ENCODE measurements at places on chromosomes 2 and 18.
A peak's percentile ranks its signal among the peaks of the same experiment; 100 is the strongest.

DNA sequence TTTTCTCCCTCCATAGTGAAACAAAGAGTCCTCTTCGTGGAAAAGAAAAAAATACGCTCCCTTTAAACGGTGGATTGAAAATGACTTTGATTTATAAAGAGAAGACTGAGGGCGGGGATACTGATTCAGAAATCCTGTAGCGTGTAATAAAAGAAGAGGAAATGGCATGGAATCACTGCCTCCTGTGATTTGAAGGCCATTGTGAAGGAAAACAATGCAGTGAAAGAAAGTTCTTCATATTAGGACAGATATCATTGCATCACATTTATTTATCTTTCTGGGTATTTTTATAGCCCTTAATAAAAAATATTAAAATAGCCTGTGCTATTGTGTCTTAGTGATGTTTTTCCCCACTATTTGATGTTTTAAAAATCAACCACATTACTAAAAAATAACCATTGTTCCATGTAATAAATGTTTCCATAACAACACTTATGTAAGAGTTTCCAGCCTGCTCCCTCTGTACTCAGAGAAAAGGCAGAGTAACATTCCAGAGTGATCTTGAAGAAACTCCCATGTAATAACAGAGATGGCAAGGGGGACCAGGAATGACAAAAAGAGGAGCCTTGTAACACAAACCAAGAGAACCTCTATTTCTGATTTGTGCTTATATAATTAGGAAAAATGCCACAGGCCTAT, 8.0 kb downstream of the MRPL33 start:
- no peak for DNase-seq

- DNase-seq: no peak
Observed at GRCh38 chr2:230721712-230722111, 9.1 kb downstream of the CAB39 start.

GRCh38 chr2:14540015-14540414, 92.5 kb upstream of the LRATD1 start:
- no peak for DNase-seq

DNA sequence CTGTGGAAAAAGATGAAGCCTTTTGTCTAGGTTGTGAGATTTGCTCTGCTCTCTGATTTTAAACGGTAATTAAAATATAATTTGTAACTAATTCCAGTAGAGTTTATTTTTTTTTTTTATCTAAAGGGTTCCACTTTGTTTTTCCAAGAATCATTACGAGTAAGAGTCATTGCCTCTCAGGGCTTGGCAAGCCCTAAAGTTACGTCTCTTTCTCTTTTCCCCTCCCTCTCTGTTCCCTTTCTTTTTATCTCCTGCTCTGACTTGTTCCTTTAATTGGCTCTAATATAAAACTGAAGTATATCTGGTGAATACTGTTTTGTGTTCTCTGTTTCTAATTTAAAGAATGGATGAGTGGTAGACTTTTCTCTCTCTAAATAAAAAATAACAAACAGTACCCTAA, 75.8 kb downstream of the CALCRL start:
- peak; percentile 28 for DNase-seq

DNA sequence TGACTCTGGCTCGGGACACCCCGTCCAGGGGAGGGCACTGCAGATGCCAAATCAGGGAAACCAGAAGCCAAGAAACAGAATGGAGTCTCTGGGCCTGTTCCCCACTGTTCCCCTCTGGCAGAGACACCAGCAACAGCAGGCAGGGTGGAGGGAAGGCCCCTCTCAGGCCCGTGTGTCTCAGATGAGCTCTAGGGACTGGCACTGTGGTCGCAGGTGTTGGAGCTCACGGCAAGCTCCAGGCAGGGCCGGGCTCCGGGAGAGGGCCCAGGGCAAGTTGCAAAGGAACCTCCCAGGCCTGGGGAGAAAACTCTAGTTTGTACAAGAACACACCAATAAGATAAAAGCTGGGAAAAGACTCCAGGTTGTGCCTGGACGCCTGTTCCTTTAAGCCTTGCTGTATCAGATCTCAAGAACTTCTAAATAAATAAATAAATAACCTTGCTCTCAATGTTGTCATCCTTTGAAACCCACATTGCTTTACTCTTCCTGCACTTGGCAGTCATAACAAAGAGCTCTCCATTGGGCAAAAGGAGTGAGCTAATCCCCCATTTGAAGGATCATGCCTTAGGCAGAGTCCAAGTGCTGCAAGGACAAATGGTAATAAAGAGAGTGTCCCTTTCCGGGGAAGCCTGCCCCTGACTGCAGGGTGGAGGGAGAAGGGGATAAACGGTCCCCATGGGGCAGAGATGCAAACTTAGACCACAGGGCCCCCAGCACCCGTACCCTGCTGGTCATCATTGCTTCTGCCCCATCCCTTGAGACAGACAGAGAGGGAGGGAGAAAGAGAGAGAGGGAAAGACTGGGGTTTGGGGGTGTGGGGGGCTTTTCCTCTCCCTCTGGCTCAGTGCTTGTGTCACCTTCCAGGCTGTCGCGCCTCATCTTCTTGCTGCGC, 33.3 kb downstream of the CNGA3 start:
- no peak for DNase-seq

GRCh38 chr18:26448714-26449159, 99.6 kb downstream of the KCTD1 start:
- DNase-seq: no peak

GRCh38 chr2:15714609-15715008, 122.9 kb downstream of the DDX1 start:
- DNase-seq: no peak

GRCh38 chr2:45316576-45317338, 294.3 kb downstream of the SRBD1 start:
- DNase-seq: no peak

DNA sequence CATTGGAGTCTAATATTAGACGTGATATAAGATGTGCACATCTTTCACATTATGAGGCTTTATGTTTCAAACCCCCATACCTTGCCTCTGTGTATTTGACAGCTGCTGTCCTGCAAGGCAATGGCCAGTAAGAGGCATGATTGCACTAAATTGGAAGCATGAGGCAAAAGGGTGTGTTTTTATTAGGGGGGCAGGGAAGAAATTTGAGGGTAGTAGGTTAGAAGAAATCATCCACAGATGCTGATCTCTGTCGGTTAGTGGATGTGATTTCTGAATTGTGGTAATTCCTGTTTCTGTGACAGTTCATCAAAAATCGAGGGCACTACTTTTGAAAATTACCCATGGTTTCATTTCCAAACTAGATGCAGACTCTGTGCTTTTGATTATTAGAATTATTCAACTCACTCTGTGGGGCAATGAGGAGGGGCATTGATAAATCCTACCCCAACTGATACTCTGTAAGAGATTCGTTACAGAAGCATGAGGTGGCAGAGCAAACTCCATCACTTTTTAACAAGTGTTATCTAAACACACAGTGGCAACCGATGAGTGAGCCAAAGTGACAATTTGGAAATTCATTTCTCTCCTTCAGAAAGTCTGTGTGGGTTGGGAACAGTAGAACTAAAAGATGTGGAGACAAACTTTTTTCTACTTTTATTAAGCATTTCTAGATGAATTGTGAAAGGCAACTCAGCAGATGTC, 453.0 kb downstream of the ARHGAP15 start:
- no peak for DNase-seq

GRCh38 chr2:9057939-9058761, 54.7 kb upstream of the MBOAT2 start:
- DNase-seq: peak; percentile 7

DNA sequence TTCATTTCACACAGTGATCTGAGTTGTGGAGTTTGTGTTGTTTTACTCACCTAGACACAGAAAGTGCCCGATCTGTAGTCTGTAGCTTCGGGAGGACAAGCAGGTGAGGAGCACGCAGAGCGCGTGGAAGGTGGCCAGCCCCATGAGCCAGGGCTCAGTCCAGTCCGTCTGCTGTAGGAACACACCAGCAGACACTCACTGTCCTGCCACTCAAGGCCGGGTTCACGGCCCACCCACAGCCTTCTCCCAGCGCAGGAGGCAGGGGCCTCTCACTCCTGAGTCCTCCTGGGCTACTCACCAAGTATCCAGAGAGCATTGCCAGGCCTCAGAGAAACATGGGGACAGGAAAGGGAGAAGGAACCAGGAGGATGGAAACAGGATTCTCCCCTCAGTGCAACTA, 1.7 kb downstream of the TMEM18 start:
- DNase-seq: no peak

- no peak for DNase-seq
Observed at GRCh38 chr2:47155091-47155876, at the start of gene STPG4. Gene STPG4 (minus strand): TSS chr2:47155308. CDS start chr2:47155251, 57 bp downstream.

GRCh38 chr2:125643128-125643527, 1012.8 kb upstream of the GYPC start:
- no peak for DNase-seq

- DNase-seq: no peak
Observed at GRCh38 chr2:88221365-88221942, 51.3 kb downstream of the THNSL2 start.

DNA sequence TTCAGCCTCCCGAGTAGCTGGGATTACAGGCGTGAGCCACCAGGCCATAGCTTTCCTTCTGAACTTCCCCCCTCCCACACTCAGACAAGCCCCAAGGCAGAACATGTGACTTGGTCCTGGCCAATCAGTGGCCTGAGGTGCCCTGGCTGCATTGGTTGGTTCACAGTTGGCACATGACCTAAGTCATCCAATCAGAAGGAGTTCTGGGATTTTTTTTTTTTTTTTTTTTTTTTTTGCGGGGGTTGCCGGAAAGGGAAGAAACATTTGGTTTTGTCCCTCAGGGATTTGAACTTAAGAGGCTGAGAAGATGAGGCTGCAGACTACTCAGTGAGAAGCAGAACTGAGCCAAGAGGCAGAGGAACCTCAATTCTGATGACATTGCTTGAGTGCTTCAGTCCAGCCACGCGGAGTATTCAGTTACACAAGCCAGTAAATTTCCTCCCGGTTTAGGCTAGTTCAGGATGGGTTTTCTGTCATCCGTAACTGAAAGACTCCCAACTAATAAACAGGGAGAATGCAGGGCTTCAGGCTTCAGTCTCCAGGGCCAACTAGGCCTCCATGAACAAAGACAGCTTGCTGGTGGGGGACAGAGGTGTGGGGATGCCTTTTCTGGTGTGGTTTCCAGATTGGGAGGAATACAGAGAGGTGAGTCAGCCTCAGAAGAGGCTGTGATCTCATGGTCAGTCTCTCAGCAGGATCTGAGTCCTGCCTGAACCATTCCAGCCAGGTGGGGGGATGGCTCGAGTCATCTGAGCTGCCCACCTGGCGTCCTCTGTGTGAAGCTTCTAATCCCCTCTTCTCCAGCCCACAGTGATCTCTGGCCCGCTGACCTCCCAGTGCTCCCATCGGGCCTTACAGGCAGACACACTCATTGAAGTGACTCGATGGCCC, 9.2 kb downstream of the PTMA start:
- DNase-seq: no peak

- DNase-seq: no peak
Observed at GRCh38 chr2:59073286-59073685, 832.2 kb upstream of the FANCL start.

DNA sequence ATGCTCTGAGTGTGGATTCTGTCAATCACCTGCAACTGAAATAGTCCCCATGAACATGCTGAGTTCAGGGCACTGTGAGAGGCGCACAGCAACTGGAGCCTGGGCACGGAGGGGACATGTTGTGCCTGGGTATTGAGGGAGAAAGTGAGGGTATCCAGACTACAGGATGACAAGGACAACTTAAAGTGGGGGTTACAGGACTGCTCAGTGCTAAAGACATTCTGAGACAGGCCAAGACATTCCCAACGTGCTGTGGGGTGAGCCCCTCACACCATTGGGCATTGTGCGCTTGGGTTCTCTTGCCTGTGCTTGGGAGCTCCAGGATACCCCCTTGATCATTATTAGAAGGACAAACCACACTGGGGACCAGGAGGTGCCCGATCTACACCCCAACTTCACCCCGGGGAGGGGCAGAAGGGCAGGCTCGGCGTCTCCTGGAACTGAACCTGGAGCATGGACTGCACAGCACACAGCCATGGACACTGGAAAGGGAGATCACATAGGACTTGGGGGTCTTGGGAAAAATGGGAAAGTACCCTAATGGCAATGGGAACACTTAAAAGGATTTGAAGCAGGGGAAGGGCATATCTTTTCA, 72.5 kb upstream of the HDAC4 start:
- DNase-seq: no peak

- no peak for DNase-seq
Observed at GRCh38 chr2:61357681-61358080, 113.2 kb downstream of the USP34 start.

DNA sequence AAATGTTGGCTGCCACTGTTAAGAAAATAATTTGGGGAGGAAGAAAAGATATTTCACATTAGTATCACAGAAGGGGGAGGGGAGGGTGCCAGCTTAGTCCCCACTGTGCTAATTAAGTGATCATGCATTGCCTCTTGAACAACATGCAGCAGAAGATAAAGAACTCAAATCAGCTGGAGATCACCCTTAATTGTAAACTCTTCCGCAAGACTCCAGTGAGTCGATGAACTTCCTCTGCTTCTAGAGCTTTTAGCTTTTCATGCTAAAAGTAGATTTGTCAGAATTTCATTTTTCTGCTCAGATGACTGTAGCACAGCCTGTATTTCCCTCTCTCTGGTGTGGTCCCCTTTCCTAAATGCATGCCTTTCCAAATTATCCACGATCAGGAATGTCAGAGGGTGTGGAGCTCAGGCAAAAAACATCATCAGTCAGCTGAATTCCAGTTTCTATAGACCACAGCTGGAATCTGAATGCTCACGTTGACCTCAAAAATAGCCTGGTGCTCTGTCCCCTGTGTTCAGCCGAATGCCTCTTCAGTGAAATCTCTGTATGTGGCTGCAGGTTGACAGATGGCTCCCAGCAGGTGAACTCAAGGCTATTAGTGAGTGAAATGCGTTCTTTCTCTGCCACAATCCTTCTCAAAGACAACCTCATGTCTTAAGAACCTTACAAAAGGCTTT, 156.8 kb upstream of the UNC80 start:
- no peak for DNase-seq

GRCh38 chr2:152620985-152621384, 96.3 kb downstream of the PRPF40A start:
- no peak for DNase-seq

- no peak for DNase-seq
Observed at GRCh38 chr2:42492691-42493467, 903 bp downstream of the KCNG3 start.

- no peak for DNase-seq
Observed at GRCh38 chr2:89767572-89768435, 1076.3 kb downstream of the RPIA start.

DNA sequence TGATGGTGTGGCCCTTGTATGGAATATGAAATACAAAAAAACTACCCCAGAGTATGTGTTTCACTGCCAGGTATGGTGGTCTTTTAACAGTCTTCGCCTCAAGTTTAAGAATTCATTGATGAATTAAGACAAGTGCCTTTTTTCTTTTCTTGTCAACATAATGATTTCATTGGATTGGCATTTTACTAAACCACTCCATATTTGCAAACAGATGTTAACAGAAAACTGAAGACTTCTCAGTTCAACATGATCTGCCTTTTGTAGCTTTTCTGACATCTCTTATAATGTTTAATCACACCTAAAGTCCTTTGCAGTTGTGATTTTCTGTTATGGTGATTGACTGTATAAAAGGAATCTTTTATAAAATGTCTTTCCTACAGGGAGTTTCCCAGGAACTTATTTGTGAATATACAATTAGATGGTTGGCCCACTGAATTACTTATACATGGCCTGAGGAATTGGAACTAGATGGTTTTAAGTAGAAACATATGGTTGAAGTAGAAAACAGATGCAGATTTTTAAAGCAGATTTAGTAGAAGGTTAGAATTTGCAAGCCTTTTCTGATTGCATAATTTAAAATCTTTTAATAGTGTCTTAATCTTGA, 39.7 kb downstream of the DYNC1I2 start:
- DNase-seq: no peak
